Karpas-422 (cell line): ENCODE measurements at places on chromosomes 4 and X. TPM values are rescaled to one million over a fixed set of nuclear protein-coding genes. Genes with fewer than 3 reads are reported as not detected.

Gene P2RY8
- 87.1 and 130 TPM in 2 replicates for total RNA-seq

Gene MGAT4D
- total RNA-seq = not detected in 2 replicates

Gene PABPC1L2A
- not detected in 2 replicates for total RNA-seq

Gene COX7B2
- not detected in 2 replicates for total RNA-seq

Gene ART3
- total RNA-seq = not detected in 2 replicates

DNA sequence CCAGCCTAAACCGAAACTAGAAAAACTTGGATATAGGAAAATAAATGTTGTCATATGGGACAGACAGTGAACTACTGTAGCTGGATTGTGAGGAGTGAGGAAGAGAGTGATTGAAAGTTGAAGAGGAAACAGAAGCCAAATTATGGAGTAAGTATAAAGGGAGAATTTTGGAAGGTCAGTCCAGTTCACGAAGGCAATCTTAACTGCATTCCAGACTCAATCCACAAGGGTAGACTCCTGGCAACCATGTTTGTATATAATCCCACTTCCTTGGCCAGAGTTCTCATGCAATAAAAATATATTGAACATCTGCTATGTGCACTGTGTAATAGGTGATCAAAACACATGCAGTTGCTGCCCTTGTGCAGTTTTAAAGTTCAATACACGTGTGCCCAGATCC, 58.6 kb upstream of the CAMK2D start:
- DNase-seq = no peak
- no peak overlapping the region for H3K27ac ChIP-seq
- H3K4me3 ChIP-seq = no peak overlapping the region

- H3K27ac ChIP-seq = no peak overlapping the region
- no peaks in the 10 kb centered on the region for H3K4me1 ChIP-seq
- H3K36me3 ChIP-seq = no peaks in the 10 kb centered on the region
Observed at GRCh38 chr4:567457-568350, 8.4 kb downstream of the TMEM271 start.

DNA sequence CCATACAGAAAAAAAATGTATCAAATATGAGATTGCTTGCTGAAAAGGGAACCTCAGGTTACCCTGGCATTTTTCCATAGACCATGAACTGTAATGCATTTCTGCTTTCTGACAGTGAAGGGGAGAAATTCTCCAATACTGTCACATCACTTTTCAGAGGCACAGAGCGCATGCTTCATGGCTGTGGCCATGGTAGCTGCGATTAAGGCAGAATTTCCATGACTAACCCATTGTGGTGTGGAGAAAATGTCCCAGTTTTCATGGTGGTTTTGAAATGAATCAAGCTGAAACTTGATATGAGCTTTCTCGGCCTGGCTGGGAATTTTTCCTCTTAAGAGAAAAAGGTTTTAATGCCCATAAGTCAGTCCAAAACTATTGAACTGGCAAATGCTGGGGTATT, 39.5 kb upstream of the MAP3K15 start:
- H3K4me1 ChIP-seq = peaks cover 54% of the 10 kb centered on the region
- H3K27me3 ChIP-seq = no peaks in the 10 kb centered on the region
- no peak overlapping the region for H3K4me3 ChIP-seq
- H3K27ac ChIP-seq = no peak overlapping the region

DNA sequence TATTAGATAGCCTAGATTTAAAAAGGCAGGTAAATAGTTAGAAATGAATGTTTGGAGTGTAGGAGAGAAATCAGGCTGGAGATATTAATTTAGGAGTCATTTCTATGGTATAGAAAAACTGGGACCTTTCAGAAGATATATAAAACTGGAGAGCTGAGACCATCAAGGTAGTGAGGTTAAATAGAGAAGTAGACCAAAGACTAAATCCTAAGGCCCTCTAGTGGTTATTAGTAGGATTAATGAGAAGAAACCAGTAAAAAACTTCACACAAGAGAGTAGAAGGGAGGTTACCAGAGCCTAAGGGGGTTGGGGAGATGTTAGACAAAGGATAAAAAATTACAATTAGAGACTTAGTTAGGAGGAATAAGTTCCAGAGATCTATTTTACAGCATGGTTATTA, 351.0 kb upstream of the SPANXN1 start:
- no peaks in the 10 kb centered on the region for H3K4me1 ChIP-seq
- no peak overlapping the region for H3K27ac ChIP-seq
- no peaks in the 10 kb centered on the region for H3K27me3 ChIP-seq

GRCh38 chr4:95360906-95361695, 187.7 kb downstream of the UNC5C start:
- no peaks in the 10 kb centered on the region for H3K4me1 ChIP-seq

DNA sequence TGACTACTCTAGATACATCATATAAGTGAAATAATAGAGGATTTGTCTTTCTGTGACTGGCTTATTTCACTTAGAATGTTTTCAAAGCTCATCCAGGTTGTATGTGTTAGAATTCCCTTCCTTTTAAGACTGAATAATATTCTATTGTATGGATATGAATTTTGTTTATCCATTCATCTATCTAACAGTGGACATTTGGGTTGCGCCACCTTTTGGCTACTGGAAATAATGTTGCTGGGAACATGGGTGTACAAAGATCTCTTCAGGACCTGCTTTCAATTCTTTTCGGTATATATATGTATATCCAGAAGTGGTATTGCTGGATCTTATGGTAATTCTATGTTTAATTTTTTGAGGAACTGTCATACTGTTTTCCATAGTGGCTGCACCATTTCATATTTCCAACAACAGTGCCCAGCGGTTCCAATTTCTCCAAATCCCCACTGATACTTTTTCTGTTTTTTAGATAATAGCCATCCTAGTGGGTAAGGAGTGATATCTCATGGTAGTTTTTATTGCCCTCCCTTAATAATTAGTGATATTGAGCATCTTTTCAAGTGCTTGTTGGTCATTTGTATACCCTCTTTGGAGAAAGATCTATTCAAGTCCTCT, 3.4 kb upstream of the SCD5 start:
- no peak overlapping the region for H3K27ac ChIP-seq
- no peak overlapping the region for H3K4me3 ChIP-seq
- H3K27me3 ChIP-seq = no peaks in the 10 kb centered on the region
- H3K4me1 ChIP-seq = peaks cover 46% of the 10 kb centered on the region

DNA sequence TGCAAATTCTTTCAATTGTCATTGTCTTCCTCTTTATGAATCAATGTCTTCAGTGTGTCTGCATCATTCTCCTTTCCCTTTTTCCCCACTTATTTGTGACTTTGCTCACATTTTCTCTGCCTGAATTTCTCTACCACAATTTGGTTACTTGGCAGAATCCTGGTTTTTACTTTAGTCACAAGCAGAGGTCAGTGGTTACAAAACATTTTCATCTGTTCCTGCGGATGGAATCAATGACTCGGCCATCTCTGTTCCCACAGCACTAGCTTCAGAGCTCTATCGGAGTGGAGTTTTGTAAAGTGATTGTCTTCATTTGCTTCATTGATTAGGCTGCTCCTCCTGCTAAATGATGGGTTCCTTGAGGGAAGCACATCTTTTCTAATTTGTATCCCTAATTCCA, 501.3 kb upstream of the AADAT start:
- H3K27ac ChIP-seq = no peak overlapping the region
- H3K4me3 ChIP-seq = no peak overlapping the region
- no peaks in the 10 kb centered on the region for H3K36me3 ChIP-seq
- H3K4me1 ChIP-seq = no peaks in the 10 kb centered on the region
- DNase-seq = no peak
